Effector CD4-positive, alpha-beta T cell (primary cell): ENCODE measurements at places on chromosomes 4 and X.

DNA sequence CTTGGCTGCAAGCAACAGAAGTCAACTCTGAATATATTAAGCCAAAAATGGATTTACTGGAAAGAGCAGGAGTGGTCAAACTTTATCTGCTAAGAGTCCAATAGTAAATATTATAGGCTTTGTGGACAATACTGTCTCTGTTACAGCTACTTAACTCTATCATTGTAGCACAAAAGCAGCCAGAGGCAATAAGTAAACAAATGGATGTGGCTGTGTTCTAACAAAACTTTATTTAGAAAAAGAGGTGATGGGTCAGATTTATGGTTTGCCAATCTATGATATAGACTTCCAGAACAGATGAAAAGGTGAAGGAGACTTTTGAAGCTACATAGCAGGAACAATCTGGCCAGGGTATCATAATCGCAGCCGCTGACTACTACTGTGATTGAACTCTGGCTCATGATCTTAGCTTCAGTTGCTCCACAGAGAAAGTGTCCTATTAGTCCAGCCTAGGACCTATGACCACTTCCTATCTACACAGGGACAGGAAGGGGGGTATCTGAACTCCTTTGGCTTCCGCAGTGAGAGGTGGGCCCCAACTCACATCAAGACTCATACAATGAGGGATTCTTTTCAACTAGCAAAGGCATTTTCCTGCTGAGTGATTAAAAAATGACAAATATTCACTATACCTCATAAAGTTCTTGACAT is 154.9 kb downstream of the ATG4A start:
- no peak for DNase-seq

- no peak for DNase-seq
Observed at GRCh38 chr4:180437601-180438000, 1805.6 kb upstream of the TENM3 start.

DNA sequence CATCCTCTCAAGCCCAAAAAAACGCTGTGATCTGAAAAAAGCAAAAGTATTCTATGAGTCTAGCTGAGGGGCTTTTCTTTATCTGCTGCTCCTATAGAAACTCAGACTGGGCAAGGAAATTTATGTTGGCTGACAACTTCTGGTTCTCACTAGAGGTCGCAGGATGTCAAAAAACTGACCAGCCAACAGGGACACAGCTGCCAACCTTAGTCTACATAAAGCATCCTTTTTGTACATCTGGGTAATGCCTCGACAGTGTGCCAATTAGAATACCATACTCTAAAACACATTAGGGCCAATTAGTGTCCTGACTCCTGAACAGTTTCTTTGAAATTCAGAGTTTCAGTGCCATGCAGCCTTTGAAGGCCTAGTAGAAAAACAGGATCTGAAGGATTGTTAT is 8.8 kb upstream of the TLL1 start:
- no peak for DNase-seq

GRCh38 chr4:95825546-95825945 is 14.3 kb upstream of the PDHA2 start:
- DNase-seq: no peak

DNA sequence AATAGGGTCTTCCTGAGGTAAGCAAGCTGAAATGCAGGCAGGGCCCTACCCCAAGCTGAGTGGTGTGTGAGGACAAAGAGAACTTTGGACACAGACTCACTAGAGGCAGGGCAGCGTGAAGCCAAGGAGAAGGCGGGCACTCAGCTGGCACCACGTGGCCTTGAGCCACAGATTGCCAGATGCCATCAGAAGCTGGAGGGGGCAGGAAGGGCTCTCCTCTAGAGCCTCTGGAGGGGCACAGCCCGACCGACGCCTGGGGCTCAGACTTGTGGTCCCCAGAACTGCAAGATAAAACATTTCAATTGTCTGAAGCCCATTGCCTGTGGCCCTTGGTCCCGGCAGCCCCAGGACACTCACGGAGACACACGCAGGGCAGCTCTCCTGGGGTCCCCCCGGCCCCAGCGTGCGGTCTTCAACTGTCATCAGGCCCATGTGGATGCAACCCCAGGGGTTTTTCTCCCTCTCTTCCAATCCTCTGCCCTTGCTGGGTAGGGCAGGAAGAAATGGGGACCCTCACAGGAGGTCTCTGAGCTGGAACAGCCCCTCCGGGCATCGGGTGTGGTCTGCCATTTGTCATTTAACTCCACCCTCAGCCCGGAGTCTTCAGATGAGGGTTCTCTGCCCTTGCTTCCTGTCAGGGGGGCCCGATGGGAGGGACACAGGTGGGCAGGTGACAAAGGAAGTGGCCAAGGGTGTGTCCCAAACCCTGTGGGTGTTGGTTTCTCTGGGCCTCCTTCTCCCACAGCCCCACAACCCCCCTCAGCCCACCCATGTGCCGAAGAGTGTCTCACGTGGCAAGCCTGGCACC is 22.2 kb downstream of the HMX1 start:
- no peak for DNase-seq

DNA sequence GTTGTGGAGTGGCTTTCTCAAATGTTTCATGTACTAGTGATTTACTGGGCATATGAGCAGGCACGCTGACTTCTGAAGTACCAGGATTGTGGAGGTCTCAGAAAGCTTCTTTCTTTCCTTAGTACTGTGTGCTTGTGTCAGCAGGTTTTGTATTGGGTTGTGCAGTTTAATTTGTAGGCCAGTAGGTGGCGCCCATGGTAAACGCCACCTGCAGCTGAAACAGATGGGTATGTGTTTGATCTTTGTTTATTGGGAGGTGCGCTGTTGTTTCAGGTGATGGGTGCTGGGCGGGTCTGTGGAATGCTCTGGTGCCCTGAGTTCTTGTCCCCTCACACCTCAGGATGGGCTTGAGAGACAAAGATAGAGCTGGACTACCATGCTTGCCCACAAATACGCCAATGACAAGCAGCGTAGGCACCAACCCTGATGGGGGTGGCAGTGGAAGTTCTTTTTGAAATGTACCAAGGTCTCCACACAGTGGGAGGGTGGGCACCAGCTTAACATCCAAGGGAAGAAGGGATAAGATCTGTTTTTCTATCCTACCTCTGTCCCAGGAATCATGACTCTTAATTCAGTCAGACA is 141.5 kb downstream of the RPS6KA6 start:
- DNase-seq: no peak

- DNase-seq: no peak
Observed at GRCh38 chr4:134624365-134624764, 422.8 kb upstream of the PABPC4L start.

GRCh38 chrX:130114141-130114588 is 3.9 kb upstream of the ELF4 start:
- DNase-seq: no peak

DNA sequence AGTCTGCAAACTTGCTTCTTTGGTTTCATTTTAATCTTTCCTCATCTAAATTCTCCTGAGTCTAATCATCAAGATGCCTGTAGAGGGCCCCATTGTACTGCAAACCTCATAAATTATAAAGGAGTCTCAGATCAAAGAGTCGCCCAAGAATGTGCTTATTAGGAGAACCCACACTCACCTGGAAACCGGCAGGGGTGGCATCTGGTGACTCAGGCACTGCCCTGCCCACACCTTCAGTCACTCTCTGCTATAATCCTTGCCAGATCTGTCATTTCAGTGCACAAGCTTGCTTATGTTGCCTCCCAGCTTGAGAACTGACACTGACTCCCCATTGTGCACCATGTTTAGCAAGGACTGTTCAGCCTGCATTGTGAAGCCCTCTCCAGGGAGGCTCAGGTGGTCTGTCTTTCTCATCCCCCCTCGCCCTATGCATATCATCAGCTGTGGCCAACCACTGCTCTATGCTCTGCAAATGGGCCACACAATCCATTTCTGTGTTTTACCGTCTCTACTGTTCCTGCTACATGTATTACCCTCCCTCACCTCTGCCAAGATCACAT is 12.4 kb downstream of the EPGN start:
- DNase-seq: no peak

- DNase-seq: no peak
Observed at GRCh38 chr4:56728512-56728911, 47.4 kb upstream of the HOPX start.

- DNase-seq: no peak
Observed at GRCh38 chr4:129622566-129622965, 526.6 kb downstream of the C4orf33 start.

DNA sequence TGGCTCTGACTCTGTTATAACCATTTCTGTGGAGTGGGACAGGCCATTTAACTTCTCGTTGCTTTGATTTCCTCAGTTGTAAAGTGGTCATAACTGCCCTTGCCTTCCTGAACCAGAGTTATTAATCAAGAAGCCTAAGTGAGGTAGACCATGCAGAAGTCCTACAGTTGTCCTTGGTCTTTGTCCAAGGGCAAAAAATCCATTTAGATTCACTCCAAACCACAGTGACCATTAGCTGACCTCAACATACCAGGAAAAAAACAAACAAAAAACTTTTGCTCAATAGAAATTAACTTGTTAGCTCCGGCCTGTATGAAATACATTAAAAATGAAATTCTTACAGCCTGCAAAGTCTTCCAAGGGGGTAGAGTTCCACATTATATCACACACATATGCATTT is 52.7 kb downstream of the TBC1D9 start:
- DNase-seq: no peak

- no peak for DNase-seq
Observed at GRCh38 chr4:79237851-79238250, 88.0 kb downstream of the NAA11 start.

- DNase-seq: no peak
Observed at GRCh38 chrX:50469206-50469605, 1.4 kb downstream of the DGKK start.

DNA sequence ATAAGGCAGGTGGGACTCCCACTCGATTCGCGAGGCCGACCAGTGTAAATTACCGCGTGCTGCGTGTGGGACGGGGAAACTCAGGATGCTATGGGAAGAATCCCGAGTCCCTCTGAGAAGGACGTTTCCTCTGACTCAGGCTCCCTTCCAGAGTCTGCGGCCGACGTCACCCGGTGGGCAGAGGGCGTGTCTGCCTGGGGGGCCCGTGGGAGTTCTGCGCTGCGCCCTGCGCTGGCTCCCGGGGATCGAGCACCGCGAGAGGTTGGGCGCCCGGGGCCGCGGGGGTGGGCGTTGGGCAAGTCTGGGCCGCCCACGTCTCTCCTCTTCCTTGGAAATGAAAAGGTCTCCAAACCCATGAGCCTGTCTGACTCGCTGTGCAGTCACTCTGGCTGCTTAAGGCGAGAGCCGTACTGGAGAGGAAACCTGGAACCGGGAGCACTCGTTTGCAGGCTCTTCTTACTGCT is 568 bp downstream of the NIPAL1 start:
- DNase-seq: peak; percentile 9

DNA sequence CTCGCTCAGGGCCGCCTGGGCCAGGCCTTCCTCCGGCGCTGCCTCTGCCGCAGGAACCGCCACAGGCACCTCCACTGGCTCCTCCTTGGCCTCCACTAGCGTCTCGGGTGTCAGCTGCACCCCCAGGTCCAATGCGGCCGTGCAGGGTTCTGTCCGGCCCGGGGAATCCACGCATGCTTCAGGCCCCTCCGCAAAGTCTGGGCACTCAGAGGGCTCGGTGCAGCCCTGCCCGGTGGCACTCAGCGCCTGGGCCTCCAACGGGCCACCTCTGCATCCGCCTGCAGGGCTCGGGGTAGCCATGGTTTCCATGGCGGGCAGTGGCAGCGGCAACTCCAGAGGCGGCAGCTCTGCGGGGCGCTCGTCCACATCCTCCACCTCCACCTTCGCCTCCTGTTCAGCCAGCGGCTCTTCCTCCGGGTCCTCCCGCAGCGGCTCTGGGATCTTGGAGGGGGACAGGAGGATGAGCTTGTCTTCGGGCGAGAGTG is 74.9 kb upstream of the UCP1 start:
- DNase-seq: no peak

DNA sequence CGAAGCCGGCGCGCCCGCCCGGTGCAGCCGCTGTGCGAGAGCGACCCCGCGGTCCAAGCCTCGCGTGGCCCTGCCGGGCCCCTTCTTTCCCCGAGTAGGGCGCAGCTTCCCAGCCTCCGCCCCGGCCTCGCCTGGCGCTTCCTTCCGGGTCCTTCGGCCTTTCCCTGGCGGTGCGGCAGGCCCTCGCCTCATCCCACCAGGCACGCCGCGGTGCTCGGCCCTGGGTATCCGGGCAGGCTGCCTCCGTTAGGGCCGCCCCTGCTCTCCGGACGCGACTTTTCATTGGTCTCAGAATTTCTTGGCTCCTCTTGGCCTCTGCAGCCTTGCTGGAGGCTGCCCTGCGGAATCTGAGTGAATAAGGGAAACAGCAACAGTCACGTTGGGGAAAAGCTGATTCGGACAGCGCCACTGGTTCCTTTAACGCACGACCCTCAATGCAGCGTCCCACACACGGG is 429 bp downstream of the UVSSA start:
- peak; percentile 32 for DNase-seq

- no peak for DNase-seq
Observed at GRCh38 chr4:7988437-7988836, 48.8 kb upstream of the AFAP1 start.

DNA sequence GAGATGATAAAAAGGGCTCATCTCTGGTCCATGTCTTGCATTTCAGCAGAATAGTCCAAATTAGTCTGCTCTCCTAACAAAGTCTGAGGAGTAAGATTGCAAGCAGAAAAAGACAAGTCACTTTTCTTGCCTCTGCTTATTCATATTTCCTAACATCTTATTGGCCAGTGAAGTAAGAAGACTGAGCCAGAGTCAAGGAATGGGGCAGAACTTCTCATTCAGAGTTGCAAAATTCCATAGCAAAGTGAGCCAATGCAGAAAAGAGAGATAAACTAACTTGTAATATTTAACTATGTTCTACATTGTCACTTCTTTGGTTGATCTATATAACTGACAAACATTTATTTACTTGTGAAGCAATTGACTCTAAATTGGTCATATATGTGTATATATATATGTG is 2304.0 kb downstream of the ARAP2 start:
- DNase-seq: no peak

DNA sequence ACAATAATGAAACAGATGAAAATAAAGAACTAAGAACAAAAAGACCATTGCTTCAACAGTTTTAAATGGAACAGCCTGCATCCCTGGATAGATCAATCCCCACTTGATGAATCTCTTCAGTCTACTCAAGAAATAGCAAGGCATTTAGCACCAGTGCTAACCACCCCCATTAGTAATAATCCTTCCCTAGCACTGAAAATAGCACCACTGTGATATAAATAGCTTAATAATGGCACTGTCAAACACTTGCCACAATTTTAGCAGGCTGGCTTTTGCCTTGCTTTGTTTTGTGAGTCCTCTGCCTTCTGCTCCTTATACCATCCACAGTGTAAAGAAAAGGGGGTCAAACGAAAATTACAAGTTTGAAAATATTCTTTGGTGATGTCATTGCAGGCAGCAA is 17.4 kb downstream of the DCX start:
- DNase-seq: no peak

DNA sequence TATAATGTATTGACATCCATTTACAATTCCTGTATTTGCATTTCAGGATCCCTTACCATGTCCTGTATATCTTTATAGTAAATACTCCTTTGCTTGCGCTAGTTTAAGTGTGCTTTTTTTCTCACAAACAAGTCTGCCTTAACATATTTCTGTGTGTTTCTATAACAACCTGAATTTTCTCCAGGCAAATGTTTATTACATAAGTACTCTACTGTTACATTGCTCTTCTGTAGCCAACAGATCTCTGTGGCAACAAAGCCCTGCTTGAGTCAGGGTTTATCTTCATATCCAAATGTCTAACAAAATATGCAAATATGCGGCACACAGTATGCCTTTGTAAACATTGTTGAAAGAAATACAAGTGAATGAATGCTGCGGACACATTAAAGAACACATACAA is 625.5 kb downstream of the TLL1 start:
- no peak for DNase-seq

- DNase-seq: no peak
Observed at GRCh38 chr4:654871-655463, 19.1 kb downstream of the ATP5ME start.
